ENCODE measurements at places on chromosomes 2 and 18.

GRCh38 chr2:204039298-204039838 is 102.8 kb downstream of the ICOS start:
- DNase-seq, result no peak
- H3K36me3 ChIP-seq, result no peaks in the 10 kb centered on the region
- H3K4me3 ChIP-seq, result no peak overlapping the region
- H3K4me1 ChIP-seq, result no peaks in the 10 kb centered on the region
- no peaks in the 10 kb centered on the region for H3K27me3 ChIP-seq
- no peak overlapping the region for H3K27ac ChIP-seq

- peaks cover 9% of the 10 kb centered on the region for H3K4me1 ChIP-seq
- no peak overlapping the region for H3K4me3 ChIP-seq
- H3K27me3 ChIP-seq, result no peaks in the 10 kb centered on the region
- no peak overlapping the region for H3K27ac ChIP-seq
- no peak for DNase-seq
- no peaks in the 10 kb centered on the region for H3K36me3 ChIP-seq
Observed at GRCh38 chr2:8441986-8442385, 239.9 kb upstream of the ID2 start.

DNA sequence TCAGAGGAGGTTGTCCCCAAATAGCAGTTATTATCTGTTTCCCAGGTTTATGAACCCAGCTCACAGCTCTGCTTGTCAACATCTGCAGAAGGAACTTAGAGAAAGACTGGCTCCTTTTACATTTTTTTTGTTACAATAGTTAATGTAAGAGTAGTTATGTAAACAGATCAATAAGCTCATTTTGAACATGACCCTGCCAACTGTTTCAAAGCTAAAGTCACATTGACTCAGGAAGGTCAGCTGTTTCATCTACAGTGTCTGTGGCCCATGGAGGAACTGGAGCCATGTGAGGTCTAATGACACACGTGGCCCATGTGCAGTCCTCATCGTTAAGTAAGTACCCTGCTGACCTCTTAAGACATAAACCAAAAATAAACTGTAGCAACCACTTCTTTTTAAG is 97.1 kb downstream of the SH3RF3 start:
- no peaks in the 10 kb centered on the region for H3K27me3 ChIP-seq
- H3K4me1 ChIP-seq, result peaks cover 4% of the 10 kb centered on the region
- H3K36me3 ChIP-seq, result no peaks in the 10 kb centered on the region
- no peak overlapping the region for H3K4me3 ChIP-seq
- H3K27ac ChIP-seq, result no peak overlapping the region

GRCh38 chr2:27118525-27119329 is at the start of gene CGREF1:
Gene CGREF1 (minus strand): TSS chr2:27119128. CDS start chr2:27104366, 14,762 bp downstream.
- no peak within 1 kb of the TSS for H3K27ac ChIP-seq
- no peaks in the 10 kb centered on the region for H3K36me3 ChIP-seq
- no peak for DNase-seq
- H3K27me3 ChIP-seq, result no peaks in the 10 kb centered on the region
- H3K4me3 ChIP-seq, result peak within 1 kb of the TSS; percentile 7

DNA sequence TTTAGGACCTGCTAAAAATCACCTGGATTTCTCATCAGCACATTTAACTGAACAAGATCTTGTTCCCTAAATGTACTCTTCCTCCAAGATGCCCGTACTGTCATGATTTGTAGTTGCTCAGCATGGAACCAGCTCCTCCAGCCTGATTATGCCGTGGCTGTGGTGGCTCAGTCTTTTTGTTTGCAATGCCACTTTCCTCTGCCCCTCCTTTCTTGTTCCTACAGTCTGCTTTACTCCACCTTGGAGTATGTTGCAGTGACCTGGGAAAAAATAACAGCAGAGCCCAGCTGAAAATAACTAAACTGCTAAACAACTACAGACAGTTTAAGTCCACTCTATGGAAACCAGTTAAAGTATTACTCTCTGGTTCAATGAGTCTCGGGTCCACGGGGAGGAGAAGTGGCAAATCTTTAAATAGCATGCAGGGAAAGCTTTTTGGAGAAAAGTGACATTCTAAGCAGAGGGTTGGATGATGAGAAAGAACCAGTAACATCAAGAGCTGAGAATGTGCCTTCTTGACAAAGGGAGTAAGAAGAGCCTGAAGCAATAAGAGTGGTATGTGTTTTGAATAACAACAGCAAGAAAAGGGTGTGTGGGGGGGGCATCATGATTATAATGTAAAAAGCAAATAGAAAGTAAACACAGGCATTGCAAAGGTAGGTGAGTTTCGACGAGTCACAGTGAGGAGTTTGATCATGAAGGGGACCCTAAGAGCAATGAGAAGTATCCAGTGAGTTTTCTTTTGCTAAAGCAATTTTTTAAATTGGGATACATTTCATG is 225.7 kb downstream of the TMX3 start:
- H3K27me3 ChIP-seq, result no peaks in the 10 kb centered on the region
- no peaks in the 10 kb centered on the region for H3K4me1 ChIP-seq
- H3K27ac ChIP-seq, result no peak overlapping the region
- no peak overlapping the region for H3K4me3 ChIP-seq

DNA sequence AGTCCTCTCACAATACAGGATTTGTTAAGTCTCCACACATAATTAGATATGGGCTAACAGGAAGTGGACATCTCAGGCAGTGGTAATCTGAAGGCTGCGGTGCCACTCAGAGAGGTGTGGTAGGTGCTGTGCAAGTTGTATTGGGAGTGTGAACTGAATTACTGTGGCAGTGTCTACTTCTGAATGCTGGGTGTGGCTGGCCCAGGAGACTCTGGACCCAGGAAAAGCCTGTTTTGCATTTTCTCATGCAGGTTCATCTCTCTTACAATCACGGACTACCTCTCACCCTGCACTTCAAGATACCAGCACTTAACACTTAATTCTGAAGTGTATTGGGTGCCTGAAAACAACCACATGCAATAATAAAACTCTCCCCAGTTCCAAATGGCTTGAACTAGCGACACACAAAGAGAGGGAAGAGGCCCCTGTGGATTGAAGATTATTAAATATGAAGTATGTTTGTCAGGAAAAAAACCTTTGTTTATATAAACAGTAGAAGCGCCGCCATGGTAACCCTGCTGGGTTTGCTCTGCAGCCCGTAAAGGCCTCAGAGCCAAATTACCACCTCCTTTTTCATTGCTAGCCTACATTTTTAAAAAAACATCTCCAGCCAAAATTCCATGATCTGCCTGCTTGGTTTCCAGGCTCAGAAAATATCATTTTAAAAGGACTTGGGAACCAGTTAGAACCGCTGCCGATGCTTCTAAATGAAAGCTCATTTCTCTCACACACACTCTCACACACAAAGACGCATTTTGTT is 77.5 kb downstream of the GFPT1 start:
- H3K27ac ChIP-seq, result peak overlapping the region; percentile 59
- H3K4me1 ChIP-seq, result peaks cover 8% of the 10 kb centered on the region
- DNase-seq, result no peak

- DNase-seq, result no peak
- no peaks in the 10 kb centered on the region for H3K36me3 ChIP-seq
- no peak overlapping the region for H3K27ac ChIP-seq
- no peaks in the 10 kb centered on the region for H3K27me3 ChIP-seq
- no peak overlapping the region for H3K4me3 ChIP-seq
- H3K4me1 ChIP-seq, result no peaks in the 10 kb centered on the region
Observed at GRCh38 chr2:45353879-45354278, 257.2 kb downstream of the SRBD1 start.

DNA sequence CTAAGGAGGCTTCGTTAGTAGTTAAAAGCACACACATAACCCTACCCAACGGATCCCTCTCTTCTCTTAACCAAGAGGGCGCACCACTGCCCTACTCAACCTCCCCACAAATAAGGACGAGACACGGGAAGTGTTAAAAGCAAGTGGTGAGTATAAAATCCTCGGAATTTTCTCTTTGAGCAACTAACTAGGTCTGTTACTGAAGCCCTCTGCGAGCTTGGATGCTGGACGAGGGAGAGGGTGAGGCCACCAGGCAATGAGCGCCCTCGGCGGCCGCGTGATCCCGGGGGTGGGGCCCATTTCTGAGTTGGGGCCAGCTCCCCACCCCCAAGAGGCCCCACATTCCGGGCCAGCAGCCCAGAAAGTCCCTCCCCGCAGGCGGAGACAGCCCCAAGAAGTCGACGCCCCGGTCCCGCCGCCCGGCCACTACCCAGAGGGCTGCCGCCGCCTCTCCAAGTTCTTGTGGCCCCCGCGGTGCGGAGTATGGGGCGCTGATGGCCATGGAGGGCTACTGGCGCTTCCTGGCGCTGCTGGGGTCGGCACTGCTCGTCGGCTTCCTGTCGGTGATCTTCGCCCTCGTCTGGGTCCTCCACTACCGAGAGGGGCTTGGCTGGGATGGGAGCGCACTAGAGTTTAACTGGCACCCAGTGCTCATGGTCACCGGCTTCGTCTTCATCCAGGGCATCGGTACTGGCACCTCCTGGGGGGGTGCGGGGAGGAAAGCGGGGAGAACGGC is at the start of gene CYBRD1:
Gene CYBRD1 (plus strand): TSS at position 423 of the 736 bp plus-strand sequence. CDS start 72 bp downstream, at position 495.
- peak; percentile 89 for DNase-seq
- no peaks in the 10 kb centered on the region for H3K36me3 ChIP-seq
- H3K4me3 ChIP-seq, result peak within 1 kb of the TSS; percentile 69
- H3K4me1 ChIP-seq, result peaks cover 5% of the 10 kb centered on the region

DNA sequence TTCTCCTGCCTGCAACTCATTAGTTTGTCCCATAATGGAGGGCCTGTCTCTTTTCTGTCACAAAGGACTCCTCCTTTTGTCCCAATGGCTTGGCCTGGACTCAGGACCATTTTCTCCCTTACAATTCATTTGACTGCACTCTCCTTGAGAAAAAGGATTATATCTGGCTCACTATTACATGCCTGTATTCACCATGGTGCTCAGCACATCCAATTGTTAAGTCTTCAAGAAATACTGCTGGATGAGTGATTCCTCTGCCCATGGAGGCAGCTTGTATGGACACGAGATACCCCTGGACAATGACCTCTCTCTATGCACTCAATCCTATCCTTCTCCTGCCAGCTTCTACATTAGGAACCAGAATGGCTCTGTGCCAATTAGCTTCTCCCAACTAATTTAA is 47.0 kb downstream of the CHST9 start:
- H3K4me1 ChIP-seq, result peaks cover 4% of the 10 kb centered on the region
- H3K27me3 ChIP-seq, result no peaks in the 10 kb centered on the region
- DNase-seq, result no peak
- no peaks in the 10 kb centered on the region for H3K36me3 ChIP-seq

- no peaks in the 10 kb centered on the region for H3K27me3 ChIP-seq
- H3K4me1 ChIP-seq, result no peaks in the 10 kb centered on the region
- no peaks in the 10 kb centered on the region for H3K36me3 ChIP-seq
- no peak for DNase-seq
Observed at GRCh38 chr2:236107942-236108625, 60.1 kb downstream of the GBX2 start.

GRCh38 chr18:37426586-37426985 is 139.0 kb downstream of the CELF4 start:
- no peak overlapping the region for H3K4me3 ChIP-seq
- no peak overlapping the region for H3K27ac ChIP-seq
- no peaks in the 10 kb centered on the region for H3K27me3 ChIP-seq
- H3K36me3 ChIP-seq, result no peaks in the 10 kb centered on the region

GRCh38 chr18:29188760-29189159 is 1011.8 kb upstream of the CDH2 start:
- no peaks in the 10 kb centered on the region for H3K36me3 ChIP-seq
- no peak overlapping the region for H3K27ac ChIP-seq
- H3K27me3 ChIP-seq, result no peaks in the 10 kb centered on the region
- H3K4me3 ChIP-seq, result no peak overlapping the region
- H3K4me1 ChIP-seq, result no peaks in the 10 kb centered on the region

GRCh38 chr2:85537600-85538506 is 1.1 kb upstream of the MAT2A start:
- H3K27ac ChIP-seq, result peak overlapping the region; percentile 99
- peaks cover 17% of the 10 kb centered on the region for H3K36me3 ChIP-seq
- peak overlapping the region; percentile 94 for H3K4me3 ChIP-seq
- peaks cover 36% of the 10 kb centered on the region for H3K4me1 ChIP-seq
- H3K27me3 ChIP-seq, result no peaks in the 10 kb centered on the region
- peak; percentile 67 for DNase-seq

DNA sequence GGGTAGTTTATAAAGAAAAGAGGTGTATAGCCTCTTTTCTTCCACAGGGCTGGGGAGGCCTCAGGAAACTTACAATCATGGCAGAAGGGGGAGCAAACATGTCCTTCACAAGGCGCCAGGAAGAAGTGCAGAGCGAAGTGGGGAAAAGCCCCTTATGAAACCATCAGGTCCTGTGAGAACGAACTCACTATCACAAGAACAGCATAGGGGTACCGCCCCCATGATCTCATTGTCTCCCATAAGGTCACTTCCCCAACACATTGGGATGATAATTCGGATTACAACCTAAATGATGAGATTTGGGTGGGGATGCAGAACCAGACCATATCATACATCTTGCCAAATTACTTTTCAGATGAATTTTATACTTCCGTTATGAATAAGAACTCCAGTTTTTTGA is 32.4 kb downstream of the RALB start:
- peaks cover 2% of the 10 kb centered on the region for H3K36me3 ChIP-seq
- no peaks in the 10 kb centered on the region for H3K4me1 ChIP-seq
- DNase-seq, result no peak

DNA sequence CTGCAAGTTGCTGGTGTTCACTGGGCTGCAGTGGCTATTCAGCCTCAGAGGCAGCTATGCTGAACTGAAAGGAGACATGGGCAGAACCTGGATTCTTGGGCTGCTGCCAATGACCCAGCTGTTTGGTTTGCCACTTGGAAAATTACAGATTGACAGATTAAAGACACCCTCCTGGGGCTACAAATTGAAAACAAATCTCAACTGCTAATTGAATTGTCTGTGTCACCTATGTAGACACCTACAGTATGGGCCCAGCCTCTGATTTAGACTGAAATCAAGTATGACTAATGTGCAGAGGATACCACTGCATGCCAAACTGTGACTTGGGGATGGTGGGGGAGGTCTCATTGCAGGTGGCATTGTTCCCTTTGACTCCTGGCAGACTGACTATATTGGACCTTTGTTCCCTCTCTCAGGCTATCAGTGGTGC is 42.8 kb downstream of the ITSN2 start:
- H3K4me3 ChIP-seq, result no peak overlapping the region
- H3K4me1 ChIP-seq, result peaks cover 14% of the 10 kb centered on the region
- no peak overlapping the region for H3K27ac ChIP-seq
- no peak for DNase-seq

DNA sequence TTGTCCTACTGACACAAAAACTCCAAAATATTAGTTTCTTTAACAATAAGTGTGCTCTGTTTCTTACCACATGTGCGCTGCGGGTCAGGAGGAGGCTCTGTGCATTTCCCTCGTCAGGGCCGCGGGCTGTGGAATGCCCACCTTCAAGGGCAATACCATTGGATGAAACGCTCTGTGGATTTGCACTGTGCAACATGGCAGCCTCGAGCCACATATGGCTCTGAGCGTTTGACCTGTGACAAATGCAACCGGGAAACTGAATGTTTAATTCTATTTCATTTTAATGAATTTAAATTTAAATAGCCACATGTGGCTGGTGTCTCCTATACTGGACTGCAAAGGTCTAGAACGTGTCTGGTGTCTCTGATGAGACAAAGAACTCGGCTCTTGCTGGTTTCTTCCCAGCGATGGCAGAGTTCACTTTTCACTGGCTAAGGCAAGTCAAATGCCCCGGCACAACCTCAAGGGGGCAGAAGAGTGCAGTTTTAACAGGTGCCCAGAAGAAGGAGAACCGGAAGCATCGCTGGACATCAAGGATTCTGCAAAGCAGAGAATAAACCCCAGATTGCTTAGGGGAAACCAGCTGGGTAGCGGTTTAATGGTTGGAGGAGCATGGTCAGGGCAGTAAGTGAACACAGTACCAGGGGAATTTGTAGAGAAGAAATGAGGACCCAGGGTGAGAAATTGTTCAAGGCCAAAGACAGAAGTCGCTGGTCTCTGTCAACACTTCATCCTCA is 37.0 kb upstream of the TMEM18 start:
- no peaks in the 10 kb centered on the region for H3K36me3 ChIP-seq
- DNase-seq, result no peak
- no peak overlapping the region for H3K4me3 ChIP-seq
- H3K27ac ChIP-seq, result no peak overlapping the region
- no peaks in the 10 kb centered on the region for H3K27me3 ChIP-seq
- H3K4me1 ChIP-seq, result no peaks in the 10 kb centered on the region

Measured in liver (tissue), 10 donors.